ENCODE measurements at places on chromosomes 13 and 19.

- DNase-seq, result no peak
These were observed 262.6 kb upstream of the RXFP2 start for GRCh38 chr13:31476753-31477152.

- DNase-seq, result no peak
These were observed 4.9 kb downstream of the LIPE start for GRCh38 chr19:42422092-42422900.

GRCh38 chr13:24905242-24905641 is 141.3 kb downstream of the RNF17 start:
- no peak for DNase-seq

DNA sequence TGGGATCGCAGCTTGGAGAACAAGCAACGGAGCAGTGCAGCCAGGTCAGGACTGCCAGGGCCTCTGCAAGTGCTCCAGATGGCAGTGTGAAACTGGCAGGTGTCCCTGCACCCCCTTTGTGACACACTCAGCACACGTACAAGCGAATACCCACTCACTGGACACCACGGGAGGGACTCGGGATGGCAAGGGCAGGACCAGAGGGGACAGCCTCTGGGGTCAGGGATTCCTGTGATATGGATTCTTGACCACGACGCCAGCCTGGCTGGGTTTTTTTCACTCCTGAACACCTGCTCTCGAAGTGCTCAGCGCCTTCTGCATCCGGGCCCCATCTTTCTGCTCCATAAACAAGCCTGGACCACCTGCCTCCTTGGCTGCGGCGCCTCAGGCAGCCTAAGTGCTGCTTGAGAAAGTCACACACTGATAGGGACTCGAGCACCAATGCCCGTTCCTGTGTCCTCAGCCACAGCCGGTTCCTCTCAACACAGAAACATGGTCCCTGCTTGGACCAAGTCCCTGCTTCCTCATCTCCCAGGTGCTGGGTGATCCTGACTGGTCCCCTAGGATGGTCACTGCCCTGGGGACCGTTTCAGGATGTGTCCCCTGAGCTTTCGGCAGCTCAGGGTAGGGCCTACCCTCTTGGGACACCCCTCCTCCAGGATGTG is 22.0 kb downstream of the ELAVL1 start:
- DNase-seq, result no peak

DNA sequence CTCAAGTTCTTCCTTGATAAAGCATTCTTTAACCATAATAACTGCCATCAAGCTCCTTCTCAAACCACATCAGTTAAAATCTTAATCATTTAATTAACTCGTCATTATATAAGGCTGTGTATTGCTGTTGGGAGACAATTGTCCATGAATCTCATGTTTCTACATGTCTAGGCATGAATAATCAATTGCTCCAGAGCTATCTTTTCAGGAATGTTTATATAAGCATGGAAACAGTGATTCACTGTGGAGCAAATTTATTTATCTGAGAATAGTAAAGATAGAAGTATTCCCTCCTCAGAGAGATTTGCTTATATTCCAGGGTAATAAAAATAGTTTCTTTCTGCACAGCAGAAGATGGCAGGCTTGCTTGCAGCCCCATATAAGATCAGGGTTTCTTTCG is 71.1 kb downstream of the CBY2 start:
- DNase-seq, result no peak

GRCh38 chr19:54268936-54269335 is 11.9 kb upstream of the LILRB5 start:
- DNase-seq, result no peak

GRCh38 chr19:58034477-58034793 is 610 bp downstream of the ZSCAN1 start:
- no peak for DNase-seq

DNA sequence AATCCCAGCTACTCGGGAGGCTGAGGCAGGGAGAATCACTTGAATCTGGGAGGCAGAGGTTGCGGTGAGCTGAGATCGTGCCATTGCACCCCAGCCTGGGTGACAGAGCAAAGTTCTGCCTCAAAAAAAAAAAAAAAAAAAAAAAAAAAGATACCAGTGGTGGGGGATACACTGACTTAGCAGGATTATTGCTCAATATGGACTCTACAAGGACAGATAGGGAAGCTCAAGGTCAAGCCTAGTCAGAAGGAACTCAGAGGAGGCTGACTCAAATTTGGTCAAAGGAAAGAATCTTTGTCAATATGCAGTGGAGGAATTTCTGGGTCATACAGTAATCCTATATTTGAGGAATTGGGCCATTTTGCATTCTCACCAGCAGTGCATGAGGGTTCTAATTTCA is 6.7 kb upstream of the DIAPH3 start:
- DNase-seq, result no peak

DNA sequence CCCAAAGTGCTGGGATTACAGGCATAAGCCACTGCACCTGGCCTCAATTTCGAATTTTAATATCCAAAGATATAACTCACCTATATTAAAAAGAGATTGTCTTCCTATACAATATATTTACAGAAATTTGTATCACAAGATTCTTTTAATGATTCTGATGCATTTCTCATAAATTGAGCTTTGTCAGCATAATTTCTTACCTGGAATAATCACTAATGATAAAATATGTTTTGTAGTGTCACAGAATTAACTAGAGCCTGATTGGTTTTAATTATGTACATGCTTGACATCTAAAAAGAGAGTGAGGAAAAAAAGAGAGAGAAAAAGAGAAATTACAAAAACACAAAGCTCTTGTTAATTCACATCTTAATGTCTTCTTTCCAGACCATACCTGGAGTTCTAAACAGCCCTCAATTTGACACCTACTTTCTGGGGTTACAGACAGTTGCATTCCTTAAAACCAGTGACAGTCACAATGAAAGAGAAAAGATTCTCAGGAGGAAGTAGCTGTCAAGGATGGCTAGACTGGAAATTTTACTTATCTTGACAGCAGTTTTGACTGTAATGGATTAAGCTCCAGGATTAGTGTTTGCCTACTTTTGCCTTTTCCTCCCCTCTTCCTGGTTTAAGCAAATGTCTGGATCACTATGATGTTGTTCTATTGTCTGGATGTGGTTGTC is 214.4 kb downstream of the SPRY2 start:
- no peak for DNase-seq

DNA sequence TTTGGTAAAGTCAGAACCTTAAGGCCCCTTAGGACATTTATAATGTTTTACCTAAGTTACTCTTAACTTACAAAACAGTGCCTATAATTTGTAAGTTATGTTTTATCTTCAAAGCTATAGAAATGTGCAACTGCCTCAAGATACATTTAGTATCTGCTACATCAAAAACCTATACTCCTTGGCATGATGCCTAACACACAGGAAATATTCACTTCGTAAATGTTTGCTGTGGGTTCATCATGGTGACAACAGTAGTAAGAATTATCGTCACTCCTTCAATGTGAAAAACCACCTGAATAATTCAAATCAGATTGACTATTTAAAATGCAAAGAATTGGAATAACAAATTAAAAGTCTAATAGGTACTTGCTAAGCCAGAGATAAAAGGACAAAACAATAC is 184.1 kb downstream of the DIAPH3 start:
- DNase-seq, result no peak

GRCh38 chr19:20038358-20039202 is 725 bp downstream of the ZNF682 start:
- no peak for DNase-seq

GRCh38 chr13:37136187-37136586 is 30.7 kb upstream of the CSNK1A1L start:
- no peak for DNase-seq

- DNase-seq, result no peak
These were observed 19.4 kb upstream of the F7 start for GRCh38 chr13:113086031-113086750.

- DNase-seq, result no peak
These were observed 90.7 kb downstream of the RGCC start for GRCh38 chr13:41548031-41548430.

GRCh38 chr13:76663592-76664335 is 222.4 kb downstream of the KCTD12 start:
- DNase-seq, result no peak

DNA sequence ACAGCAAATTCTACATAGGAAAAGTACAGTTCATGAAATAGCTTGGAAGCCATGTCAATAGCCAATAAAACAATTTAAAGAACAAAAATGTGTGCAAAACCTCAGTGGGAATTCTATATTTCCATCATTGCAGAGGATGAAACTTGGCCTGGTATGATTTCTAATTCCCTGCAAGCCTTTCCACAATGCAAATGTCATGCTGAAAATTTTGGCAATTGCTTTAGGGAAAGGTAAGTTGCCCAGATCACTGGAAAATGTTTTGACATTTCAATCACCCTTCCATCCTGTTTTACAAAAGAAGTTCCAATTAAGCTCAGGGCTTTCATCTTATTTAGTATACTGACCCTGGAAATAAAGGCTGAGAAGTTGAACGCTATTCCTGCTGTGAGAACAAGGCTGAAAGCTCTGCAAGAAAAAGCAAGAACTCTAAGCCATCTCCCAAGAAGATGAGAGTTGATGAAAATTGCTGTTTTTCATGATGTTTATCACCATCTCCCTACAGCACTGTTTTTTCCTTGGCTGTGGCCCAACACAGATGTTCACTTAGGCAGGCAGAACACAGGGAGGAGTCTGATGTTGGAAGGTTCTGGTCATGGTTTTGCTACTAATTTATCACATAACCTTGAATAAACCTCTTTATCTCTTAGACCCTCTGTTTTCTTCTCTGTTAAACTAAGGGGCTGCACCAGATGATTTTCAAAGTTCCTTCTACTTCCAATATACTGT is 263.7 kb downstream of the KCTD12 start:
- no peak for DNase-seq

GRCh38 chr19:31175564-31176348 is 173.5 kb downstream of the TSHZ3 start:
- DNase-seq, result no peak

GRCh38 chr19:5434970-5435641 is 20.1 kb upstream of the ZNRF4 start:
- no peak for DNase-seq

GRCh38 chr13:98443329-98443728 is 133.6 kb downstream of the STK24 start:
- no peak for DNase-seq

DNA sequence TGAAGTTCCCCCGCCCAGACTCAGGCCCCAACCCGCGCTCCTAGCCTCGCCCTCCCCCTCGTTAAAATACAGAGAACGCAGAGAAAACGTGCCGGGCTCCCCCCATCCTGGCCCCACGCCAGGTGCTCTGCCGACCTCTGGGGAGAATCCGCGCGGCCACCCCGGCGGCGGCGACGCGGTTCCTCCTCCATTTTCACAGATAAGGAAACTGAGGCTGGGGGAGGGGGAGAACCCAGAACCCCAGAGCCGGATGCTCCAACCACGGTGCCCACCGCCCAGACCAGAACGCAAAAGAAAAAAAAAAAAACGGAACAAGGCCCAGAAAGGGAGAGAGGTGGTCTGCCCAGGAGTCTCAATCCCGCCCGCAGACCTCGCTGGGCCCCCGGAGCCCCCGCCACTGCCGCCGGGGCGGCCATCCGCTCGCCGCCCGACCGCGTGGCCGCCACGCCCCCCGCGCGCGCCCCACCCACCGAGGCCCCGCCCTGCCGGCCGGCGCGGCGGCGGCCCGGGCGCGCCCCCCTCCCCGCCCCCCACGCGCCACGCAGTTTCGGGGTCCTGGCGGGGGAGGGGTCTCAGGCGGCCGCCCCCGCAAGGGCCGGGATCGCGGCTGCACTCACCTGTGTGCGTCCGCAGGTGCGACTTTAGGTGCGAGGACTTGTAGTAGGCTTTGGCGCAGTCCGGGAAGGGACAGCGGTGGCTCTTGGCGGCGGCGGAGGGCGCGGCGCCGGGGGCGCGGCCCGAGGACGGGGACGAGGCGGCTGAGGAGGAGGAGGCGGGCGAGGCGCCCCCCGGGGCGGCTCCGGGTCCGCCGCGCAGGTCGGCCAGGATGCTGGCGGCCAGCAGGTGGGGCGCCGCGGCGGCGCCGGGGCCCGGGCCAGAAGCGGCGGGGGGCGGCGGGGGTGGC is 703 bp downstream of the KLF16 start:
- DNase-seq, result no peak

- no peak for DNase-seq
These were observed 10.4 kb downstream of the EFNA2 start for GRCh38 chr19:1296078-1296477.

All from stimulated activated CD8-positive, alpha-beta memory T cell treated with anti-CD3 and anti-CD28 coated beads, Interleukin-15, amount 100 ng/mL, for 1 hour (primary cell).